ENCODE measurements at places on chromosomes 6 and 20.

GRCh38 chr20:12660918-12661317 lies 347.9 kb upstream of the SPTLC3 start:
- no peak for DNase-seq

DNA sequence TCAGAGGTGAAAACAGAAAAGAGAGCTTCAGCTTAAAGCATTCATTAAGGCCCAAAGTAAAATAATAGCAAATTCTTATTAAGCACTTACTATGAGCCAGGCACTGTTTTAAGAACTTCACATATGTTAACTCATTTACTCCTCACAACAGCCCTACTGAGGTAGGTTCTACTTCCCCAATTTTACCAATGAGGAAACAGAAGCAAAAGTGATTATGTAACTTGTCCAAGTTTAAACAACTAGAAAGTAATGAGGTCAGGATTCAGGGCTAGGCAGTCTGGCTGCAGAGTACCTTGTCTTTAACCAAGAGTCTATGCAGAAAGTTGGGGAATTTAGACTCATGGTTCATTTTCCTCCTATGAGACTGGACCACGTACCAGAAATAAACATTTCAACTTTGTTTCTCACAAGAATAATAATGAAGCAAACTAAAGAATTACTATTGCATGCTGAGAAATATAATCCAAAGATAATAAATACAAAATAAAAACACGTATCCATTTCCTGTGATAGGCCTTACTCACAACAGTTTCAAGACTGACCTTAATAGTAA lies 3.8 kb downstream of the COL21A1 start:
- DNase-seq = no peak

DNA sequence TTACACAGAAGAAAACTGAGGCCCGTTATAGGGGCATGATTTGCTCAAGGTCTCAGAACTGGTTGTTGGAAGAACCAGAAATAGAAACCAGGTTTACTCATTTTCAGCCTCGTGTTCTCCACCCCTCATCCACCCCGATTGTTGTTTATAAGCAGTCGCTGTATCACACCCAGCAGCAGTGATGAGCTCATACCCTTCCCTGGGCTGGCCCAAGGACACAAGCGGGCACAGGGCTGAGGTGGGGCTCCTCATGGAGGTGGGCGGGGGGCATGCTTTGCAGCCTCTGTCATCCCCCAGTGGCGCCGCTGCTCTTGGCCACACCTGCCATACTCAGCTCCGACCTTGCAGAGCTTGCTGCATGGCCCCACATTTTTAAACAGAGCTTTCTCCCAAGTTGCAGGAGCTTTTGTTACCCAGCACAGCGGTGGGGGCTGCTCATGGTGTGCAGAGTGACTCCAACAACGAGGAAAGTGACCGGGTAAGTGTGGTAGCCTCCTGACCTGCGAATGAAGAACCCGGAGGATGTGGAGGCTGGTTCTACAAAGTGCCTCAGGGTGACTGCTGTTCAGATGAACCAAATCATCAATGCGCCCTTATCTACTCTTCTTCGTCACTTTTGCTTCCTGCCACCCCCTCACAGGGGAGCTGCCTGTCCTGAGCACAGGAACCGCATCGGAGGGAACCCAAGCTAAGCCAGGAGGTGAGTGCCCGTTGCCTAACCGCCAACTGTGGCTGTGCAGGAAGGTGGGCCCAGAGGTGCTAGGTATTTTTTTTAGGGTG lies 43.6 kb upstream of the NKX2-2 start:
- DNase-seq = no peak

- no peak for DNase-seq
Observed at GRCh38 chr20:1465470-1466210, 1.0 kb downstream of the NSFL1C start.

DNA sequence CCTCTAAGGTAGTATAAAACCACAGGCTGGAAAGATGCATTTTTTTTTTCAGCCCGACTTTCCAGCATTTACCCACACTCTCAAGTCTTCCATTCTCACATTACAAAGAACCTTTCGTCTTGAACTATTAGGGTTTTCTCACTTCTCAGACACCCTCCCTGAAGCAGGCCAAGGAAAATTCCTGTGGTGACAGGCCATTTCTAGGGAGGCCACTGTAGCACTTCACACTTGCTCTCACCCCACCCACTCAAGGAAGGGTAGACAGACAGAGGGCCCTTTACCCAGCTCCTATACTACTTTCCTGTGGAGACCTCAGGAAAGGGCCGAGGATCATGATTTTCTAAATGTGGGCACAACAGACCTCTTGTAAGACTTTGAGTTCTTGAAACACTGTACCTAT lies 27.7 kb downstream of the KCNS1 start:
- no peak for DNase-seq

- DNase-seq = peak; percentile 27
Observed at GRCh38 chr6:2749969-2750600, 637 bp downstream of the MYLK4 start.

DNA sequence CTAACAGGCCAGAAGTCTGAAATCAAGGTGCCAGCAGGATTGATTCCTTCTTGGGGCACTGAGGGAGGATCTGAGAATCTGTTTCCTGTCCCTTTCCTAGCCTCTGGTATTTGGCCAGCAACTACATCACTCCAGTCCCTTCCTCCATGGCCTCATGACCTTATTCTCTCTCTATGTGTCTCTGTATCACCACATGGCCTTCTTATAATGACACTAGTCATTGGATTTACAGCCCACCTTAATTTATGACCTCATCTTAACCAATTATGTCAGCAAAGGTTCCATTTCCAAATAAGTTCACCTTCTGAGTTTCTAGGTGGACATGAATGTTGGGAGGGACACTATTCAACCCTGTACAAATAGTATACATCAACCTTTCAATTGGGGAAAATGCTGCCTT lies 29.3 kb downstream of the SCML4 start:
- no peak for DNase-seq

- no peak for DNase-seq
Observed at GRCh38 chr6:123810948-123811347, 7.3 kb downstream of the NKAIN2 start.

DNA sequence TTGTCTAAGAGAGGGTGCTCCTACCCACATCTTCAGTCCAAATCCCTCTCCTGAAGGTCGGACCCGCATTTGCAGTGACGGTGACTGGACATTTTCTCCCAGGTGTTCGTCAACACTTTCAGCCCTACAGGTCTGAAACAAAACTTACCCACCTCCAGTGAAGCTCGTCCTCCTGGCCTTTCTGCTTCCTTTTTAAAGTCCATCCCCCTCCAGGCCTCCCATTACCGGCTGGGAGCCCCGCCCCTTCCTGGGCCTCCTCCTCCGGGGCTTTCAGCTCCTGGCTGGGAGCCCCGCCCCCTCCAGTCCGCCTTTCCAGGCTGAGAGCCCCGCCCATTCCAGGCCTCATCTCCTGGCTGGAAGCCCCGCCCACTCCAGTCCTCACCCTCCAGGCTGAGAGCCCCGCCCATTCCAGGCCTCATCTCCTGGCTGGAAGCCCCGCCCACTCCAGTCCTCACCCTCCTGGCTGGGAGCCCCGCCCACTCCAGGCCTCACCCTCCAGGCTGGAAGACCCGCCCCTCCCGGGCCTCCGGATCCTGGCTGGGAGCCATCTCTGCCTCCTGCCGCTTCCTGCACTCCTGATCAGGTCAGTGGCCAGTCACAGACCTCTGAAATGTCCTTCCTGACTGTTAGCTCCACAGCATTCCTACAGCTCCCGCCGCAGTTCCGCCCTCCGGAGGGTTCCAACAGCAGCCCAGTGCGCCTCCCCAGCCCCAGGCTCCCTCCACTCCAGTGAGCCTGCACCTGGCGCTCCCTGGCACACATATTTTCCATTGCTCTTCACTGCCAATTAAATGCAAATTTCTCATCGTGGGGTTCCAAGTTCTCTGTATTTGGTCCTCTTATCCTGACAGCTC lies 98.5 kb downstream of the LY86 start:
- peak; percentile 94 for DNase-seq

DNA sequence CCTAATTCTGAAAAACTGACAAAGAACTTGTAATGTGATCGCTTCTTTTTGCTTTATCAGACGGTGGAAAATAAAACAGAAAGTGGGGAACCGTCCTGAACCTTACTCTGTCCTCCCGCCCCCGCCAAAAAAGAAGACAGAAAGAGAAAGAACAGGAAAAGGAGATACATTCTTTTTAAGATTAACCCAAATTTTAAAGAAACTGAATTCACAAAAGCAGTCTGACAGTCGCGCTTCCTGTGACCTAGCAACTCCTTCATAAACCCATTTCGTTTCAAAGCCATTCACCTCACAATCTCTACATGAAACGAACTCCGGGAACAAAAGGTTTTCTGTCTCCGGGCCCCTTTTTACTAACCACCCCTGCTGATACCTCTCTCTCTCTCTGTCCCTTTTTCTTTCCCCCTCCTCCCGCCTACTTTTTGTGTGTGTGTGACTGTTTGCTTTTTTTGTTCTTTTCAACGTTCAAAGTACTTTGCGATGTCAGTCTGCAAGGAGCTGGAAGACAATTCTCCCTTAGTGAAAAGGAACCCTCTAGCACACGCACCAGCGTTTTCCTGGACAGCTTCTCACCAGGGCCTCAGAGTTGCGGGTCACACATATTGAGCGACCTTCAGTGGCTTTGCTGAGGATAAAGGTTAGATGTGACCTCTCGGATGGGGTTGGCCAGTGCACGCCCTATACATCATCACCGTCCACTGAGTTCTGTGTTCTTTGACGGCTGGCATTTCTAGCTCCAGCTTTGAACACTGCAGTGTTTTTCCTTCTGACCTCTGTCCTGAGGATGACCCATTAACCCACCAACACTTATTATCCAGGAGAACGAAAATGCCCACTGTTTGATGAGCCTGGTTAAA lies 530 bp upstream of the NEDD9 start:
- DNase-seq = no peak

- DNase-seq = peak; percentile 85
Observed at GRCh38 chr6:146850238-146850896, 251.6 kb downstream of the ADGB start.

DNA sequence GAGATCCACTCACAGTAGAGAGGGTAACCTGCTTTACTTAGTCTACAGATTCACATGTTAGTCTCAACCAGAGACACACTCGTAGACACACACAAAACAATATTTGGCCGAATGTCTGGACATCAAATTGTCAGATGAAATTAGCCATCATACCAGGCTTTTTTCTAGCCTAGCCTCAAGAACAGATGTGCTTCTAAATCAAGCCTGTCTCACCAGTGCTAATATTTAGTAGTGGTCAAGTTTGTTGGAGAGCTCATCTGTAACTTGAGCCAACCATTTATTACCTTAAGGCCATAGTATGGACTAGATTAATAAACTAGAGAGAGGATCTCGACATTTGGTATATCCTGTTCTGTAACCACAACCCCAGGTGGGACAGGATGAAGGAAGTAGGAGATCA lies 1118.8 kb upstream of the MAP3K7 start:
- DNase-seq = no peak

- DNase-seq = peak; percentile 93
Observed at GRCh38 chr6:161486361-161487216, 212.7 kb upstream of the AGPAT4 start.

DNA sequence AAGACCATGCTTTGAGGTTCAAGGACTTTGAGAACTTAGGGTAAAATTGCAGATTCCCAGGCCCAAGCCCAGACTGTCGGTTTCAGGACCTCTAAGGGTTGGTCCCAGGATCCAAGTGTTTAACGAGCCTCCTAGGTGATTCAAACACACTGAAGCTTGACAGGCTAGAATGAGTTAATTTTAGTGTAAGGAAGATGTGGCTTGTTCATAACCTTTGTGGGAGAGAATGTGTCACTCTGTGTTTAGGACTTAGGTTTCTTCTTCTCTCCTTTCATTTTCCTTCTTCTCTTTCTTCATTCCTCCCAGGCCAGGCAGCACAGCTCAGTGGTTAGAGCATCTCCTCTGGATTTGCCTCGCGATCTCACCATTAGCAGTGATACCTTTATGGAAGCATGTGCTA lies 104.8 kb upstream of the KCNG1 start:
- DNase-seq = no peak

GRCh38 chr6:144148886-144149285 lies 1.4 kb upstream of the STX11 start:
- no peak for DNase-seq

DNA sequence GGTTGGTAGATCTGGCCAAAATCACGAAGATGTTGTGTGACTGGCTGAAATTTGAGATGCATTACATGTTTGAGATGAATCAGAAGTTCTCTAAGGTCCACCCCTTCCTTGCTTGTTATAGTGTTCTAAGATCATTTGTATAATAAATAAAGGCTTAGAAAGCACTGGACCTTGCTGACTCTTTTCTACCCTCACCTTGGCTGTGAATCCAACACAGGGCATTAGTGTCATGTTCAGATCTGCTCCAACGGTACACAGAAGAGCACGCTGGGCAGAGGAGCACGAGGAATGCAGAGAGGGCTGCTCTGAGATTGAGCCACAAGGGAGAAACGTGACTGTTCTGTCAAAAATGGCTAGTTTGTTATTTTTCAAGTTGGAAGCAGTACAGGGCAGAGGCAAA lies 169.5 kb upstream of the HDAC2 start:
- no peak for DNase-seq

DNA sequence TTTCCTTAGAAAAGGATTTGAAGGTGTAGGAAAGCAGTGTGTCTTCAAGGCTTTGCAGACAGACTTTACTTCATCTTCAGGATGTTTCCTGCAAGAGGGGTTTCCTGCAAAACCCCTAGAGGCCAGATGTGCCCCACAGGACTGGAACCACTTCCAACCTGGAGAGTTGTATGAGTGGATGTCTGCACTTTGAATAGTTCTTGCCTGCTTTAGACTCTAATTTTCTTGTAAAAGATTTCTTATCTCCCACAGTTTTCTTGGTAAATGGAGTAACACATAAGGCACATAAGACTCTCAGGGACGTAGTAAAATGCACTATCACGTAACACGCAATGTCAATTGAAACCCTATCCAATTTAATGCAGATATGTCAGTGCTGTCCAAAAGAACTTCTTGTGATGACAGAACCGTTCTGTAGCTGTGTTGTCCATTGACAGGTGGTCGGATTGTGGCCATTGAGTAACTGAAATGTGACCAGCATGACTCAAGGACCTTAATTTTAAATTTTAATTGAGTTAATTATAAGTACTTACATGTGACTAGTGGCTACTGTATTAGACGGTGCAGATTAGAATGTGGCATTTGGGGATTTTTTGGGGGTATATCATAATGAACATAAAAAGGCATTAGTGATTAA lies 118.7 kb downstream of the JARID2 start:
- no peak for DNase-seq

GRCh38 chr6:26006086-26006939 lies 43.7 kb downstream of the TRIM38 start:
- DNase-seq = no peak

DNA sequence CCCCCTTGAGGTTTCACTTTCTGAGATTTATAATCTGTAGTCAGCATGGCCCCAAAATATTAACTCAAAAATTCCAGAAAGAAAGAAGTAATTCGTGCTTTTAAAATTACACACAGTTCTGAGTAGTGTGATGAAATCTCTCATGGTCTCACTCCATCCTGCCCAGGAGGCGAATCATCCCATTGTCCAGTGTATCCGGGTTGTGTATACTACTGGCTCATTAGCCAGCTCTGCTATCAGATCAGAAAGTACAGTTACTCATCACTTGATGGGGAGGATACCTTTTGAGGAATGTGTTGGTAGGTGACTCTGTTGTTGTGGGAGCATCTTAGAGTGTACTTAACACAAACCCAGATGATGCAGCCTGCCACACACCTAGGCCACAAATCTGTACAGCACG lies 65.2 kb downstream of the CDC5L start:
- peak; percentile 96 for DNase-seq

Measured in kidney glomerular epithelial cell (primary cell).